ENCODE measurements at places on chromosomes 6 and 20. TPM values are rescaled to one million over a fixed set of nuclear protein-coding genes. Genes with fewer than 3 reads are reported as not detected.

PNLDC1 gene
- not detected for total RNA-seq

OOEP gene
- not detected for total RNA-seq

RWDD2A gene
- total RNA-seq: 4.7 TPM

C4A gene
- total RNA-seq: 27.5 TPM

HEY2 gene
- total RNA-seq: 11.3 TPM

PDYN gene
- total RNA-seq: not detected

KCNB1 gene
- total RNA-seq: 9.7 TPM

MEP1A gene
- total RNA-seq: not detected

VNN1 gene
- total RNA-seq: 1.9 TPM

PDE10A gene
- total RNA-seq: 10.7 TPM

Data from posterior vena cava (tissue), 2 donors.